ENCODE measurements at places on chromosomes 13 and 19. TPM values are rescaled to one million over a fixed set of nuclear protein-coding genes. Genes with fewer than 3 reads are reported as not detected.
A peak's percentile ranks its signal among the peaks of the same experiment; 100 is the strongest.

Gene SELENOV
- total RNA-seq = not detected

Gene TSEN34
- 16.3 TPM for total RNA-seq

Gene C19orf85
- total RNA-seq = not detected

Gene KLK15
- total RNA-seq = not detected

Gene PNMA8C
- not detected for total RNA-seq

Gene OR7C1
- total RNA-seq = not detected

Gene IGFL2
- not detected for total RNA-seq

DNA sequence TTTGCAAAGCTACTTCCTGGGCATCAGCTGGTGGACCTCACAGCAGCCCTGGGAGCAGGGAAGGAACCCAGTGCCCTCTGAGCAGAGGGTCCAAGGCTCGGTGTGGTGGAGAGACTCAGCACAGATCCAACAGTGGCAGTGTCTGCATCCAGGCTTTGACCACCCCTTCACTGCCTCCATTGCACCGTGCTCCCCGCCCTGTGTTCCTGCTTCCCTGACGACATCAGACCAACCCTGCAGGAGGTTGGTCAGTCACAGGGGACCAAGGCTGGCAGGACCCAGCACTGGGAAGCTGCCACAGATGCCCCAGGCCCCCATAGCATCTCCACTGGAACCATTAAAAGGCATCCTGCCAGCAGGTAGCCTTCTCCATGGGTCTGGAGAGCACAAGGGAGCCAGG lies 7.8 kb upstream of the VSTM2B start:
- H3K4me3 ChIP-seq = no peak overlapping the region
- H3K4me1 ChIP-seq = no peaks in the 10 kb centered on the region
- no peak for DNase-seq
- H3K27me3 ChIP-seq = peaks cover 19% of the 10 kb centered on the region
- no peaks in the 10 kb centered on the region for H3K36me3 ChIP-seq

- no peak overlapping the region for H3K27ac ChIP-seq
These were observed 453.6 kb upstream of the PRR20A start for GRCh38 chr13:56687131-56687530.

DNA sequence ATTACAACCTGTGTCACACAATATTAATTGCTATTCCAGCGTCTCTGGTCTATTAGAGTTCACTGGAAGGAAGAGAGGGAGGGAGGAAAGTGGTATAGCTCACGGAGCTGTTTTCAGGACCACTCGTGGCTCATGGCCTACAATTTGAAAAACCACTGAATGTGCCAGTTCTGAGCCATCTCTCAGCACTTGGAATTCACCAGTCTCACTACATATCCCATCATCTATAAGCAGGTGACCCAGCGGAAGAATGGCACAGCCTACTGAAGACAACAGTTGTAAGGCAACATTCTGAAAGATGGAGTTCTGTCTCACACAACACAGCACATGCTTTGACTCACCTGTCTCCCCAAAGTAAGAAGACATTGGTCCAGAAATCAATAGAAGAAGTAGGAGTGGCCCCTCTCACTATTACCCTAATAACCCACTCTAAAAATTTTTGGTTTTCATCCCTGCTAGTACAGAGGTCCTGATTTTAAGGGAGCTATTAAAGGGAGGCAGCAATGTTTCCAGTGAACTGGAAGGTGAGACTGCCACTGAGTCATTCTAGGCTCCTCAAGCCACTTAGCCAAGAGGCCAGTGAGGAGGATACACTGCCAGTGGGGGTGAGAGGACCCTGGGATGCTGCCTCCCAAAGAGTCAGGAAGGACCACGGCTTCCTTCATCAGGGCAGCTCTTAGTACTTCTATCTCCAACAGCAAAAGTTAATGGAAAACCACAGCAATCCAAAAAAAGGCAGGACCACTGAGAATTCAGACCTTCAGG lies 50.0 kb upstream of the DOCK9 start:
- peaks cover 6% of the 10 kb centered on the region for H3K36me3 ChIP-seq
- DNase-seq = peak; percentile 41
- no peak overlapping the region for H3K4me3 ChIP-seq
- no peaks in the 10 kb centered on the region for H3K27me3 ChIP-seq

DNA sequence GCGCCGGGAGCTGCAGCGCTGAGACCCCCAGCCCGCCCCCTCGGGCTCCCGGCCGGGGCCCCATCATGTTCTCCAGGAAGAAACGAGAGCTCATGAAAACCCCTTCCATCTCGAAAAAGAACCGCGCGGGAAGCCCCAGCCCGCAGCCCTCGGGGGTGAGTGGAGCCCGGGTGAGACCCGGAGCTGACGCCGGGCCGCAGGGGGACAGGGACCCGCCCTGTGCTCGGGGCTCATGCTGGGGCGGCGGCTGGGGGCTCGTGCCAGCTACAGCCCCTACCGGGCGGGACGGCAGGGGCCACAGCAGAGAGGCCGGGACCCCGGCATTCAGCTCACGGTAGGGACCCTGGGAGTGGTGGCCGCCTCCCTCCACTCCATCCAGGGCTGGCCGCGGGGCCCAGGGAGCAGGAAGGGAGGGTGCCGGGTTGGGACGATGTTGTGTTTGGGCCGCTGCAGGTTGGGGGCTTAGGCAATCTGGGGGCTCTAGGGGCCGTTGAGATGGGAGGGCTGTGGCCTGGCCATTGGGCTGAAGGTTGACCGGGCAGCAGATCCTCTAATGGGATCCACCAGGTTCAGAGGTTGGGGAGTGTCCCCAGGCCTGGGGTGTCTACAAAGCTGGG lies 482 bp downstream of the ARHGAP45 start:
- H3K4me1 ChIP-seq = peaks cover 34% of the 10 kb centered on the region
- peaks cover 20% of the 10 kb centered on the region for H3K36me3 ChIP-seq
- H3K4me3 ChIP-seq = peak overlapping the region; percentile 88

DNA sequence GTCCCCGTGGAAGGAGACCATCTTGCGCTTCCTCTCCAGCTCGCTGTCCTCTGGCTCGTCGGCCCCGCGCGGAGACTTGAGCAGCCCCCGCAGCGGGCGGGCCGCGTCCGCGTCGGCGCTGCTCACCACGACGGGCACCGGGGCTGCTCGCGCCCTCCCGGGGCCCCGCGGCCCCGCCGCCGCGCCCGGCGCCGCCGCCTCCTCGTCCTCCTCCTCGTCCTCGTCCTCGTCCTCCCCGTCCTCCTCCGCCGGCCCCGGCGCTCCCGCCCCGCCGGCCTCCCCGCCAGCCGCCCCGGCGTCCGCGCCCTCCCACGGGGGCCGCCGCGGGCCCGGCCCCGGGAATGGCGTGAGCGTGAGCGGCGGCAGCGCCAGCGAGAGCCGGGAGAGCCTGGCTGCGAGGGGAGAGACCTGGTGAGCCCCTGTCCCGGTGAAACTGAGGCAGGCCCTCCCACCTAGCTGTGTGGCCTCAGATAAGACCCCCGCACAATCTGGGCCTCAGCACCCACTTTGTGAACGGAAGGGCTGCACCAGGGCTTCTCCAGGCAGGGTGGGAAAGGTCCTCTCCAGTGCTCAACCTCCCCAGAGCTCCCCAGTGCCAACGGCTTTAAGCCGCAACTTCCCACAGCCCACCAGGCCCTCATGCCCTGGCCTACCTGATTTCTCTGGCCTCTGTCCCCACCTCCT lies 17.8 kb downstream of the LMTK3 start:
- peaks cover 32% of the 10 kb centered on the region for H3K4me1 ChIP-seq
- H3K27me3 ChIP-seq = peaks cover 47% of the 10 kb centered on the region
- H3K36me3 ChIP-seq = no peaks in the 10 kb centered on the region
- H3K4me3 ChIP-seq = peak overlapping the region; percentile 62

DNA sequence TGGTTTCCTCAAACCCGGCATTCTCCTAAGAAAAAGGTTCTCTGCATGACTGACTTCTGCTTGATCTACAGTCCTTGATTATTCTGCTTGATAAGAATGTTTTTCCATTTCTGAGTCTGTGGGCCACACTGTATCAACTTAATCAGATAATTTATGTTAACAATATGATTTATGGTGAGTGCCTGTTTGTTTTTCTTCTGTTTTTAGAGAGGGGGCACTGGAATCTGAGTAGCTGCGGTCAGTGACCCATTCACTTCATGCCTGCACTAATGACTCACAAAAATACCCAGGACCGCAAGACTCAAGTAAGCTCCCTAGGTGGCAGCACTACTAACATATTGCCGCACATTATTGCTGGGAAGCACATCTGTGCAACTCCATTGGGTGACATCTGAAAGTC lies 542.3 kb upstream of the ATXN8OS start:
- no peak overlapping the region for H3K27ac ChIP-seq
- peak; percentile 10 for DNase-seq
- H3K36me3 ChIP-seq = no peaks in the 10 kb centered on the region
- H3K27me3 ChIP-seq = no peaks in the 10 kb centered on the region

DNA sequence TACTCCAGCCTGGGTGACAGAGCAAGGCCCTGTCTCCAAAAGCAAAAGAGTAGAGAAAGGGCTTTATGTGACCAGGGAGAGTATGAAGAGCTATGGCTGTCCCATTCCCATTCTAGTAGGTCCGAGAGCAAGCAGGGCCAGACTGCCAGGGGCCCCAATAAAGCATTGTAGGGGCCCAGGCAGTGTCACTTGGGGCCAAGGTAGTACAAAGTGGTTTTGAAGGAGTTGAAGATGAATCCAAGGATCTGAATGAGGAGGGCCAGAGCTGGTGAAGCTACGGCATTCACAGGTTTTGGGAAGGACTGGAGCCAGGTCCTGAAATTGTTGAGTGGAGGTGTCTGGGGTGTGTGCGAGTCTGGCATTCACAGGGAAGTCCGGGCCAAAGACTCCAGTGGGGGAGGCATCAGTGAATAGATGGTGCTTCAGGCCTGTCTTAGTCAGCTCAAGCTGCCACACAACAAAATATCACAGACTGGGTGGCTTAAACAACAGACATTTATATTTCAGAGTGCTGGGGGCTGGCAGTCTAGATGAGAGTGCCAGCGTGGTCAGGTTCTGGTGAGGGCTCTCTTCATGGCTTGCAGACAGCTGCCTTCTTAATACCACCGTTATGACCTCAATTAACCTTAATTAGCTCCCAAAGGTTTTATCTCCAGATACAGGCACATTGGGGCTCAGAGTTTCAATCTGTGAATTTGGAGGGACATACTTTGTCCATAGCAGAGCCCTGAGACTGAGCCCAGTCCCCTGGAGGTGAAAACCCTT lies 9.9 kb downstream of the NACC1 start:
- no peaks in the 10 kb centered on the region for H3K27me3 ChIP-seq
- peaks cover 7% of the 10 kb centered on the region for H3K36me3 ChIP-seq
- DNase-seq = no peak
- H3K4me1 ChIP-seq = peaks cover 39% of the 10 kb centered on the region
- no peak overlapping the region for H3K4me3 ChIP-seq

DNA sequence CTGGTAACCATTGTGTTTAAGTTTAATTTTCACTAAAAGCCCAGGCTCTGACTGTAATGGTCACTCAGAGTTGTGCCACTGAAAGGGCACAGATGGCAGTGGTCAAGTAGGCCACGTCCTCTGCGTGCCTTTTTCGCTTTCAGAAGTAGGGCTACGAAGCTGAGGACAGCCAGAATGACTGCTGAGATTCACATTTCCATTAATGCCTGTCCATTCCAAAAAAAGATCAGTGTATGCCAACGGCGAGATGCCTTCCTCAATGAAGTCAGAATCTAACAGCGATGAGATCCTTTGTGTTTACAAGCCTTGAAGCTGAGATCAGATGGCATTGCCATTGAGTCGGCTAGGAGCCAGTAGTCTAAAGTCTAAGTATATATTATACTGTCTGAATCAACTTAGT lies 311.3 kb downstream of the FGF14 start:
- no peak overlapping the region for H3K27ac ChIP-seq
- H3K27me3 ChIP-seq = peaks cover 8% of the 10 kb centered on the region
- no peak overlapping the region for H3K4me3 ChIP-seq

DNA sequence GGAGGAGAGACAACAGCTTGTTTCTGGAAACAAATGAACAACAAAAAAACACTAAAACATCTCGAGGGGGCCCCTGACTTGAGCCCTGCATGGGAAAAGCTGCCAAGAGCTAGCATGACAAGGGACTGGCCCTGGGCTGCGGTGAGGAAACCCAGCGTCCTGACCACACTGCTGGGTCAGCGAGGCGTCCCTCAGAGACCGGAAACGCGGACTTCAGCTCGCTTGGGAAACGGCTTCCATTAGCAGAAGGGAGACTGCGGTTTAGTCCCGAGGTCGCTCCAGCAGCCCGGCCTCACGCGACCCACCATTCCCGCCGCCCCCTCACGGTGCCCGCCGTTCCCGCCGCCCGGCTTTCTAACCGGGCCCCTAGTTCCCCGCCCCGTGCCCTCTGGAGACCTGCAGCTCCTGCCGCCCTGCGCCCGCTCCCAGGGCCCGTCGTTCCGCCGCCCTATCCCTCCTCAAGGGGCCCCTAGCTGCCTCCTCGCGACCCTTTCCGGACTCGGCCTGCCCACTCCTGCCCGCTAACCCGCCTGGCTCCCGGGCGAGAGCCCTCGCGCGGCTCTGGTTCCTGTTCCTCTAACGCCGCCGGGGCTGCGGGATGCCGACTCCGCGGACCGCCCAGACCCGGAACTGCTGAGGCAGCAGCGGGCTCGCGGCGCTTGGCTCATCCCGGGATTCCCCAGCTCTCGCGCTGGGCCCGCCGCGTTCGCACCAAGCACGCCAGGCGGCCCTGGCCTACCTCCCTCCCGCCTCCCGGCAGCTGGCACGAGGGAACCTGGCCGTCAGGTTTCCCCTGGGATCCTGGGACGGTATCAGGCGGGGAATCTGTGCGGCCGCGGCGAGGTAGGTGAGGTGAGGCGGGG lies at the start of gene CCDC122:
Gene CCDC122, minus strand, starts transcription at position 849 of the 863 bp plus-strand sequence. CDS start 10,364 bp downstream, outside the sequence.
- peak within 1 kb of the TSS; percentile 85 for H3K4me3 ChIP-seq
- peak; percentile 87 for DNase-seq
- H3K36me3 ChIP-seq = no peaks in the 10 kb centered on the region
- H3K27ac ChIP-seq = peak within 1 kb of the TSS; percentile 87
- H3K27me3 ChIP-seq = peaks cover 2% of the 10 kb centered on the region

GRCh38 chr13:102347490-102347889 lies 54.4 kb downstream of the FGF14 start:
- H3K4me3 ChIP-seq = no peak overlapping the region
- H3K4me1 ChIP-seq = no peaks in the 10 kb centered on the region
- DNase-seq = no peak
- no peak overlapping the region for H3K27ac ChIP-seq
- no peaks in the 10 kb centered on the region for H3K36me3 ChIP-seq
- H3K27me3 ChIP-seq = peaks cover 12% of the 10 kb centered on the region

- H3K27me3 ChIP-seq = peaks cover 3% of the 10 kb centered on the region
- H3K36me3 ChIP-seq = no peaks in the 10 kb centered on the region
- no peak overlapping the region for H3K4me3 ChIP-seq
- H3K27ac ChIP-seq = no peak overlapping the region
These were observed 242.6 kb upstream of the RFC3 start for GRCh38 chr13:33575378-33575777.

DNA sequence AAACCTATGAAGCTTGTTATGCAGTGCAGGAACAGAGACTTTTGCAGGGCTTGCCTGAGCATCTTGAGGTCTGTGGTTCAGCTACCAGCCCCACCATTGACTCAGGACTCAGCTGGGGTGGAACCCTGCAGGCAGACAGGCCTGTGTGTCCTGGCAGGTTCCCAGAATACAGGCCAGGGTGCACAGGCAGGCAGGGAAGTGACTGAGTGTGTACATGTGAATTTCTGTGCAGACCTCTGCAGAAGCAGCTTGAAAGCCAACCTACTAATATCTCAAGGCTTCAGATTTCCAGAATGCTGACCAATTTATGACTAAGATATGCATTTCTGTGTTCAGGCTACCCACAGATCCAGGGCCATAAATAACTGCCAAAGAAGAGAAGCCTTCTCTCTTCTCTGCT lies 254.4 kb downstream of the DLEU7 start:
- no peaks in the 10 kb centered on the region for H3K27me3 ChIP-seq
- peaks cover 18% of the 10 kb centered on the region for H3K4me1 ChIP-seq
- no peak overlapping the region for H3K4me3 ChIP-seq
- H3K27ac ChIP-seq = no peak overlapping the region
- H3K36me3 ChIP-seq = no peaks in the 10 kb centered on the region
